ENCODE measurements at places on chromosomes 13 and 19. TPM values are rescaled to one million over a fixed set of nuclear protein-coding genes. Genes with fewer than 3 reads are reported as not detected.

DNA sequence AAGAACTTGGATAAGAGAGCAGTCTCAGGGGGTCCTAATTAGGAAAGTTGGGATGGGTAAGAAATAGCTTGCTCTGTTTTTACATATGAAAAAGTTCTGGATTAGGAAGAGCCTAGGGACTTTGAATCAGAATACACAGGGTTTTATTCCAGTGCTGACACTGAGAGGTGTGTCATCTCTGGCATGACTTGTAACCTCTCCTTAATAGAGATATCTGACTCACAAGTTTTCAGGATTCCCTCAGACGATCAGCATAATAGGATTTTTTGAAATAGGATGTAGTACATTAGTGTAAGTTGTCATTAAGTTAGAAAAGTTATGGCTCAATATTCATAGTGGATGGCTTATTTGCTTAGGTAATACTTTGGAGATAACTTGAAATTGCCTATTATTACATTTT, 555.2 kb upstream of the MIR17HG start:
- DNase-seq, result no peak
- no peaks in the 10 kb centered on the region for H3K27me3 ChIP-seq
- H3K4me3 ChIP-seq, result no peak overlapping the region
- no peaks in the 10 kb centered on the region for H3K4me1 ChIP-seq
- H3K27ac ChIP-seq, result no peak overlapping the region

MIR17HG gene
- total RNA-seq, result not detected

SHD gene
- not detected for total RNA-seq

DNA sequence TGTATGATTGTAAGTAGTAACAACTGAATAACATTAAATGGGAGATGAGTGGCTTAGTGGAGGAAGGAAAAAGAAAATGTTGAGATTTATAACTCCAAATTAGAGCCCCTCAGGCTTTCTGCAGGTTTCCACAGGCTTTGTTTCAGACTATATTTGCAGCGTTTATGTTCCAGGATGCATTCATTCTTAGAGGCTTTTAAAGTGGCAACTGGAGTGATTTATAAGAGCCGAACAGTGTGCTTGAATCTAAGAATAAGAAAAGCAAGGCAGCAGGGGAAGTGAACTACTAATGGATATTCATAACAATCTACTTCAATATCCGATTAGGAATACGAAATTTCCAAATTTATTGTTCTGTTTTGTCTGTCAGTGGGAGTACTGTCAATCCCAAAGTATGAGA, 91.0 kb downstream of the UFM1 start:
- H3K36me3 ChIP-seq, result no peaks in the 10 kb centered on the region
- no peaks in the 10 kb centered on the region for H3K4me1 ChIP-seq
- no peak for DNase-seq
- no peak overlapping the region for H3K4me3 ChIP-seq
- no peaks in the 10 kb centered on the region for H3K27me3 ChIP-seq

GRCh38 chr13:102724923-102725322, 30.1 kb upstream of the METTL21C start:
- no peak overlapping the region for H3K27ac ChIP-seq
- H3K36me3 ChIP-seq, result no peaks in the 10 kb centered on the region
- H3K4me3 ChIP-seq, result no peak overlapping the region
- H3K27me3 ChIP-seq, result no peaks in the 10 kb centered on the region
- DNase-seq, result no peak

CBLC gene
- total RNA-seq, result not detected

DNA sequence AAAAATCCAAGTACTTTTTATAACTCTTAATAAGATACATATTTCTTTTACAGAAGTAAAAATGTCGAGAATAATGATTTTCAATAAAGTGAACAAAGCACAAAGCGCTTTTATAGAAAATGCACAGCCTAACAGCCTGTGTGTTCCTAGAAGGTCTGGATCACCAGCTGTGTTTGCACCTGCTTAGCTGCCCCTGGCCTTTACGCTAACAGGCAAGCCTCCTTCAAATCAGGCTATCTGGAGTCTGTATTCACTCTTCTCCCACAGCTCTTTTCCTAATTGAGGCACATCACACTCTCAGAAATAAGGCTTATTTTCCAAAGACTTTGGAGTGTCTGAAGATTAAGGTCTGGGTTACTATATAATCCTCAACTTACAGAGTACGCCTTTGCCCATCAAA, 183.1 kb downstream of the LHFPL6 start:
- H3K4me1 ChIP-seq, result no peaks in the 10 kb centered on the region
- H3K4me3 ChIP-seq, result no peak overlapping the region
- no peak for DNase-seq

GRCh38 chr19:4414144-4414799, 11.8 kb downstream of the CHAF1A start:
- no peak overlapping the region for H3K27ac ChIP-seq
- H3K27me3 ChIP-seq, result no peaks in the 10 kb centered on the region
- no peaks in the 10 kb centered on the region for H3K36me3 ChIP-seq
- no peak overlapping the region for H3K4me3 ChIP-seq
- no peak for DNase-seq

GRCh38 chr13:111936267-111936925, 130.6 kb upstream of the SOX1 start:
- DNase-seq, result no peak
- H3K36me3 ChIP-seq, result no peaks in the 10 kb centered on the region
- H3K27me3 ChIP-seq, result no peaks in the 10 kb centered on the region
- H3K27ac ChIP-seq, result no peak overlapping the region
- H3K4me3 ChIP-seq, result no peak overlapping the region

DNA sequence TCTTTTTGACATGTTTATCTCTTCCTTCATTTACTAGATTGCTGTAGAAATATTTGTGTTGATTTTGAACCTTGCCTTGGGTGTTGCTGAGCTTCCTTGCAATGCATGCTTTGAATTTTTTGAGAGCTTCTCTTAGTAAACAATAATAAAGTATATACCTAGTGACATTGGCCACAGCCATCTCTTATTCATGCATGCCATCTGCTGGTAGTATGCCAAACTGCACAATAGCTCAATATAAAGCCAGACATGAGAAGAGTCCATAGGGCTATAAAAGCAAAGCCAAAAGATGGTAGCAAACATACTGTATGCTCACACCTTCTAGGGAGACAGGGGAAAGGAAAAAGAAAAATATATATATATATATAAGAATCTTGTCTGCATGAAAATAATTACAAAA, 18.9 kb upstream of the ZSCAN5A start:
- no peak overlapping the region for H3K4me3 ChIP-seq
- no peak overlapping the region for H3K27ac ChIP-seq
- DNase-seq, result no peak
- H3K27me3 ChIP-seq, result no peaks in the 10 kb centered on the region
- H3K36me3 ChIP-seq, result no peaks in the 10 kb centered on the region
- H3K4me1 ChIP-seq, result no peaks in the 10 kb centered on the region

GRCh38 chr19:19475849-19476828, 39.2 kb downstream of the TSSK6 start:
- no peak overlapping the region for H3K4me3 ChIP-seq
- no peaks in the 10 kb centered on the region for H3K4me1 ChIP-seq
- DNase-seq, result no peak
- no peaks in the 10 kb centered on the region for H3K27me3 ChIP-seq
- H3K27ac ChIP-seq, result no peak overlapping the region
- H3K36me3 ChIP-seq, result no peaks in the 10 kb centered on the region

GRCh38 chr19:19171821-19172532, 1.9 kb upstream of the MEF2B start:
- DNase-seq, result no peak
- peaks cover 16% of the 10 kb centered on the region for H3K36me3 ChIP-seq
- no peaks in the 10 kb centered on the region for H3K4me1 ChIP-seq
- no peaks in the 10 kb centered on the region for H3K27me3 ChIP-seq
- no peak overlapping the region for H3K27ac ChIP-seq

- peak overlapping the region; percentile 96 for H3K4me3 ChIP-seq
- DNase-seq, result no peak
- H3K27ac ChIP-seq, result peak overlapping the region; percentile 76
- no peaks in the 10 kb centered on the region for H3K36me3 ChIP-seq
- peaks cover 22% of the 10 kb centered on the region for H3K4me1 ChIP-seq
- no peaks in the 10 kb centered on the region for H3K27me3 ChIP-seq
Observed at GRCh38 chr19:343451-343931, 1.1 kb downstream of the MIER2 start.

DNA sequence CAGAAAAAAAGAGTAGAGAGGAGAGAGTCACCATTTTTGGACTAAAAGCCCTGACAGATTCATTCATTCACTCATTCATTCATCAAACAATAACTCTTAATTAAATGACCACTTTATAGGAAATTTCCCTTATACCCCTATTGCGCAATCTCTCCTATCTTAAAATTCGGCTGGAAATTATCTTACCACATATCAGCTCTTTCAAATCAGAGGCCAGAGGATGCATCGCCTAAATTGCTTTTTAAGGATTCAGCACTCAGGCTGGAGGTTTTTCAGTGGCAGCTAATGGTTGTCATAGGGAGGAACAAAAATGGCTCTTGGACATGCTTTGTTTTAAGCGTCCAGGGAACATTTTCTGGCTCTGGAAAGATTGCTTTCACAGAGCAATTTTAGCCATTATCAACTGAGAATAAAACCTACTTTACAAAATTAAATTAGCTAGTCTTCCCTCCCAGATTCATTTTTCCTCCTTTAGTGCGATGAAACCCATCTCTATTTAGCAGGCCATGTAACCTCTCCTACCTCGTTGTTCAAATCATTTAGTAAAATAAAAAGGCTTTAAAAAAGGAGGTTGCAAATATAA, 115.2 kb downstream of the OLFM4 start:
- H3K4me1 ChIP-seq, result no peaks in the 10 kb centered on the region
- H3K4me3 ChIP-seq, result no peak overlapping the region
- no peaks in the 10 kb centered on the region for H3K27me3 ChIP-seq
- no peaks in the 10 kb centered on the region for H3K36me3 ChIP-seq
- DNase-seq, result no peak
- no peak overlapping the region for H3K27ac ChIP-seq

ING1 gene
- total RNA-seq, result 12.0 TPM

DNA sequence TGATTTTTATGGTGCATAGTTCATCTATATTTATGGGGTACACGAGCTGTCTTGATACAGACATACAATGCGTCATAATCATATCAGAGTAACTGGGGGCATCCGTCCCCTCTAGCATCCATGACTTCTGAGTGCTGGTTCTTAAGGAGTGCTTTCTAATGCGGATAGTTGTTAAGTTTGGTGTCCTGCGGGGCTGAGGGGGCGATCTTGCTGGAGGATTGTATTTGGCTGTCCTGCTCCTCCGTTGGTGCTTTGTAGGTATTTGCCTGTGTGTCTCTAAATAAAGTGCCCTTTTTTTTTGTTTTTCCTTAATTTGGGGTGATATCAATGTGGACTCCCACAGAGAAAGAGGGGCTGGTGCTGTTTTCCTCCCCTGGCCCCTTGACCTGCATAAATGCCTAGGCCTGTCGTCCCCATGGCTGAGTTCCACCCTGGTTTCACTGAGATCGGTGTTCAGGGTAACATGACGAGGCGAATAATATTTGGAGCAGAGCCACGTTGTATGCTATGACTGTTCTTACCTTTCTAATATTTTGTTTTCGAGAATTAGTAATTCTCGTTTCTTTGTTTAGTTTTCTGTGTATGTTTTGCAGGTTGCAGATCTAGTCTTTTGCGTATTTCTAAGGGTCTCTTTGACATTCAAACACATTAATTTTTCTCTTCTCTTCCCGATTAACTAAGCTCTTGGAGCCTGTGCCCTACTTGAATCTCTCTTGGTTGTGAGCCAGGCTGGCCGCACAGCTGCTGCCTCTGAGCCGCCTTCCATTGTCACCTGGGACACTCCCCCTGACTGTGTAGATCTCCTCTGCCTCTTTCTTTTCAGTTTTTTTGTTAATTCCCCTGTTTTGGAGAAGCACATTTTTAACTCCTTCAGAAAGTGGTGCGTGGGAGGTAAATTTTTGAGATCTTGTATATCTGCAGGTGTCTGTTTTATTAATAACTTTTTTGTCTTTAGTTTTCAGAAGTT, 100.3 kb downstream of the ARHGEF7 start:
- no peak overlapping the region for H3K4me3 ChIP-seq
- H3K36me3 ChIP-seq, result no peaks in the 10 kb centered on the region
- no peaks in the 10 kb centered on the region for H3K27me3 ChIP-seq
- H3K27ac ChIP-seq, result peak overlapping the region; percentile 82
- peaks cover 75% of the 10 kb centered on the region for H3K4me1 ChIP-seq

DNA sequence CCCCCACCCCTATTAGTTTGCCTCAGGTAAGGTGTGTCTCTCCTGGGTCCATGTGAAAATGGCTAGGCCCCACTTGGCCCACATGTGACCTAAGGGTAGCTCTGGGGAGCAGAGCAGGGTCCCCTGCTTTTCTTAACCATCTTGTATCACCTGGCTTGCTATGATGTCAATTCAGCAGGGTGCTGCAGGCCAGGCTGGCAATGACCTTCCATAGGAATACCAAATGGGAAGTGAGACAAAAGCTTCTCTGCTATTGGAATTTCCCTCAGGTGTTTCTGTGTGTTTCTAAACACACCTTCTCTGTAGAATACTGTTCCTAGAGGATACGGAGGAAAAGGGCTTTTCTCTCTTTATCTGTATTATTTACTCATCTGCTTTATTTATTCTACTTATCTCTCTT, 35.7 kb upstream of the DACH1 start:
- no peaks in the 10 kb centered on the region for H3K36me3 ChIP-seq
- H3K4me3 ChIP-seq, result no peak overlapping the region
- no peaks in the 10 kb centered on the region for H3K27me3 ChIP-seq
- no peak for DNase-seq
- no peak overlapping the region for H3K27ac ChIP-seq

- H3K27ac ChIP-seq, result no peak overlapping the region
Observed at GRCh38 chr13:49563516-49563915, 21.8 kb downstream of the RCBTB1 start.

OR7C1 gene
- not detected for total RNA-seq

DNA sequence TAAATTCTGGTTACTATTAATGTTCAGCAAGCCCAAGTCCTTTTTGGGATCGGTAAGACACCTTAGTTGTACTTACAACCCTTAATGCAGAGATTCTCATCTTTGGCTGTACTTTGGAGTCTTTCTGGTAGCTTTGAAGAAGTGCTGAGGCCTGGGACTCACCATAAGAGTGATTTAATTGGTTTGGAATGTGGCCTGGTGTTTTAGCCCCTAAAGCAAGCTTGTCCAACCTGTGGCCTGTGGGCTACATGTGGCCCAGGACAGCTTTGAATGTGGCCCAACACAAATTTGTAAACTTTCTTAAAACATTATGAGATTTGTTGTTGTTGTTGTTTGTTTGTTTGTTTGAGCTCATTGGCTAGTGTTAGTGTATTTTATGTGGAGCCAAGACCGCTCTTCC, 215.3 kb downstream of the ZIC5 start:
- H3K4me3 ChIP-seq, result no peak overlapping the region
- no peak overlapping the region for H3K27ac ChIP-seq
- no peak for DNase-seq
- H3K4me1 ChIP-seq, result no peaks in the 10 kb centered on the region
- H3K36me3 ChIP-seq, result no peaks in the 10 kb centered on the region

GRCh38 chr13:105972306-105972721, 563.1 kb downstream of the EFNB2 start:
- H3K4me1 ChIP-seq, result no peaks in the 10 kb centered on the region
- no peak overlapping the region for H3K4me3 ChIP-seq
- no peak for DNase-seq

GRCh38 chr13:91702411-91702810, 304.0 kb downstream of the GPC5 start:
- no peaks in the 10 kb centered on the region for H3K4me1 ChIP-seq
- no peak for DNase-seq
- H3K4me3 ChIP-seq, result no peak overlapping the region
- no peaks in the 10 kb centered on the region for H3K27me3 ChIP-seq

GRCh38 chr19:1481224-1481892, 2.3 kb upstream of the C19orf25 start:
- H3K27ac ChIP-seq, result no peak overlapping the region
- no peaks in the 10 kb centered on the region for H3K36me3 ChIP-seq
- H3K27me3 ChIP-seq, result no peaks in the 10 kb centered on the region
- H3K4me1 ChIP-seq, result peaks cover 2% of the 10 kb centered on the region
- no peak for DNase-seq
- no peak overlapping the region for H3K4me3 ChIP-seq

All from ascending aorta (tissue), 2 donors.